ENCODE measurements at places on chromosomes 1 and 21.

- no peak for DNase-seq
Observed at GRCh38 chr1:41648844-41649243, 164.4 kb upstream of the EDN2 start.

- no peak for DNase-seq
Observed at GRCh38 chr1:3588395-3588794, 22.9 kb downstream of the MEGF6 start.

DNA sequence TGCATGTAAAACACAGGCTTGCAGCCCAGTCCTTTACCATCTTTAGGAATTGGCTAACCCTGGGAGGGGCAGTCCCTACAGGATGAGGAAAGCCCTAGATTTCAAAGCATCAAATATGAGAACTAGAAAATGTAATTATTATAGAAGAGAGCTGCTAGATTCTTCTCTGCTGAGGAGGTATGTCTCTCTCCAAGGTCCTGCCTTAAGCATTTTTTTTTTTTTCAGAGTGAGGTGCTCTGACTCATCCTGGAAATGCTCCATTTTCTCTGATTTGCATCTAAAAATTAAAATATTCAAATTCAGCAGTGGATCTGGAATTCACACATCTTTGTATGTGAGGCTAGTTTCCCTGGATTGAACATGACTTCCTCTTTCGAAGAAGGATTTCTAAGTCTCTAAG, 149.8 kb downstream of the ZNF648 start:
- no peak for DNase-seq

DNA sequence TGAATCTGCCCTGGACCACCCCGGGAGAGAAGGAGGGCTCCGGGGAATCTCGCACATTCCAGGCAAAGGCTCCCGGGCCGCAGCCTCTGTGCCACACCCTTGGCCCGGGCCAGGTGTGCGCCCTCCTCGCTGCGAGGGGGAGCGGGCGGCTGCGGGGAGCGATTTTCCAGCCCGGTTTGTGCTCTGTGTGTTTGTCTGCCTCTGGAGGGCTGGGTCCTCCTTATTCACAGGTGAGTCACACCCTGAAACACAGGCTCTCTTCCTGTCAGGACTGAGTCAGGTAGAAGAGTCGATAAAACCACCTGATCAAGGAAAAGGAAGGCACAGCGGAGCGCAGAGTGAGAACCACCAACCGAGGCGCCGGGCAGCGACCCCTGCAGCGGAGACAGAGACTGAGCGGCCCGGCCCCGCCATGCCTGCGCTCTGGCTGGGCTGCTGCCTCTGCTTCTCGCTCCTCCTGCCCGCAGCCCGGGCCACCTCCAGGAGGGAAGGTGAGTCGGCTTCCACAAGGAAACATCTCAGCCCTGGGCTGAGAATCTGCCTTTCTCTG, at the start of gene LAMC2:
TSS of gene LAMC2 (plus strand) at position 324 of the 550 bp plus-strand sequence. CDS start at position 413, 89 bp downstream.
- DNase-seq, result no peak

GRCh38 chr21:36769051-36769839, 70.3 kb downstream of the SIM2 start:
- no peak for DNase-seq

- DNase-seq, result no peak
Observed at GRCh38 chr1:96538111-96538641, 183.4 kb upstream of the PTBP2 start.

All from chondrocyte (in vitro differentiated cells).